Fibroblast of skin of right biceps (primary cell): ENCODE measurements at places on chromosomes 5 and 9.

GRCh38 chr5:40217553-40217952 lies 462.2 kb upstream of the PTGER4 start:
- no peak for DNase-seq

GRCh38 chr5:149881069-149881622 lies 63.4 kb downstream of the PDE6A start:
- DNase-seq: no peak

DNA sequence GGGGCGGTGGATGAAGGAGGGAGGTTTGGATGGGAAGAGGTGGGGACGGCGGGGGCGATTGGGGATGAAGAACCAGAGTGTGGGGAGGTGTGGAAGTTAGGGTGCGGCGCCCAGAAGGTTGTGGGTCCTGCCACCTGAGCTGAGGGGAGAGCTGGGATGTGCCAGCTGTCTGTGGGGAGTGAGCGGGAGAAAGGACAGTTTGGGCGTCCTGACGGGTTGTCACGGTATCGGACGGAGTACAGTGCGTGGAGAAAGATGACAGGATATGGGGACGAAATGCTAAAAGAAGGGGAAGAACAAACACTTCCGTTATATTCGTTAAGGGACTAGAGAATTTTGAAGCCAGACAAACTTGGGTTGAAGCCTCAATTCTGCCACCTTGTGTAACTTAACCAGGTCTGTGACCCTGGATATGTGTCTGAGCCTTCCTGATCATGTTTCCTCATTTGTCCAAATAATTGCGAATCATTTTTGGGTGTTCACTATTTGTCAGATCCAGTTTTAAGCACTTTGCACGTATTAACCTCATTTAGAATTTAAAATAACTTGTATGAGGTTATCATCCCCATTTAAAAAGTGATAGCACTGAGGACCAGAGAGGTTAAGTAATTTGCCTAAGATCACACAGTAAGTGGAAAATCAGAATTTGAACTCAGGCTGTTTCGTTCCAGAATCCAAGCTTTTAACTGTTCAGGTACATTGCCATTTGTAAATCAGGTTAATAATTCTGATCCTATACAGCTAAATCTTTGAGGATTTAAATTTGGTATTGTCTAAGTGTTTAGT lies 689 bp downstream of the CNTRL start:
- no peak for DNase-seq

GRCh38 chr9:129336130-129336528 lies 158.1 kb upstream of the IER5L start:
- DNase-seq: peak; percentile 79

- DNase-seq: no peak
These were observed 49.0 kb upstream of the SARDH start for GRCh38 chr9:133786907-133787753.

DNA sequence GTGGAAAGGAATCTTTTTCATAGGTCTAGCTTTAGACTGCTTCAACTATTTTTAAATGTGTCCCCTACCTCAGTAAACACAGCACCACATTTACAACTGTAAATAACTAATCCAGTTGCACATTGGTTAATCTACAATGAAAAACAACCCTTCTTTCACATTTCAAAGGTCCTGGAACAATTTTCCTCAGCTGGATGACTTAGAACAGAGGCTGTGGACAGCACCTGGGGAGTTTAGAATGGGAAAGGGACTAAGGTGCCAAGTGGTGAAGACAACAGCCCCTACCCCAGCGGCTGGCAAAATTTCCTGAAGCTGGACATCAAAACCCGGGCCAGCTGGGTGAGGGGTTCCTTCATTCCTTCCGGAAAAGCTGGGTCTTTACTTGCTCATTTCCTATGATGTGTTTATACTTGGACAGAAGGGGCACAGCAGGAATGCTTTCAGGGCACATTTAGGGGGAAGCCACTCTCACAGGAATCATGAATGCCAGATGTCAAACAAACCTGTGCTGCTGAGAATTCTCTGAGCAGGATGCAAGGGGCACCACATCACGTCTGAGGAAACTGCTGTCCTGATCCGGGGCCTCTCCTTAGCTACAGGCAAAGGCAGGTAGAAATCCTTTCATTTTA lies 158.3 kb downstream of the NR2F1-AS1 start:
- no peak for DNase-seq

DNA sequence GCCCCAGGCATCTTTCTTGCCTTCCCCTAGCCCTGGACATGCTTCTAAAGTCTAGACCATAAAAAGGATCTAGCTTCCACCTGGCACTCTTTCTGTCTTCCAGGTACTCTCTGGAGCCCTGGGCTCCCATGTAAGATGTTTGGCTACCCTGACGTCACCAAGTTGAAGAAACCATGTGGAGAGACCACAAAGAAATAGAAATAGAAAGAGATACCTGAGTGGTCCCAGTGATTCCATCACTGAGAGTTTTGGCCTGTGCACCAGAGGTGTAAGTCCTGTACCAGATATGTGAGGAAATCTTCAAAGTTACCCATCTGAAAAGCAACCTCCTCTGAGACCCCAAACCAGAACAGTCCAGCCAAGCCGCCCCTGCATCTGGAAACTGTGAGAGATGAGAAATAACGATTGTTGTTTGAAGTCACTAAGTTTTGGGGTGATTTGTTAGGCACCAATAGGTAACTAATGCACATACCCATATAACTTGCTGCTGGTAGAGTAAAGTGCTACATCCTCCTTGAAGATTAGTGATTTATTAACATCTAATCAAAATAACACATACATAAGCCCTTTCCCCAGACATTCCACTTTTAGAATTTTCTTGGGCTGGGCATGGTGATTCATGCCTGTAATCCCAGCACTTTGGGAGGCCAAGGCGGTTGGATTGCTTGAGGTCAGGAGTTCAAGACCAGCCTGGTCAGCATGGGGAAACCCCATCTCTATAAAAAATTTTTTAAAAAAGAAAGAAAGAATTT lies 85.7 kb upstream of the LHFPL2 start:
- DNase-seq: no peak

- DNase-seq: no peak
These were observed 66.4 kb downstream of the NRG2 start for GRCh38 chr5:139976703-139977102.

DNA sequence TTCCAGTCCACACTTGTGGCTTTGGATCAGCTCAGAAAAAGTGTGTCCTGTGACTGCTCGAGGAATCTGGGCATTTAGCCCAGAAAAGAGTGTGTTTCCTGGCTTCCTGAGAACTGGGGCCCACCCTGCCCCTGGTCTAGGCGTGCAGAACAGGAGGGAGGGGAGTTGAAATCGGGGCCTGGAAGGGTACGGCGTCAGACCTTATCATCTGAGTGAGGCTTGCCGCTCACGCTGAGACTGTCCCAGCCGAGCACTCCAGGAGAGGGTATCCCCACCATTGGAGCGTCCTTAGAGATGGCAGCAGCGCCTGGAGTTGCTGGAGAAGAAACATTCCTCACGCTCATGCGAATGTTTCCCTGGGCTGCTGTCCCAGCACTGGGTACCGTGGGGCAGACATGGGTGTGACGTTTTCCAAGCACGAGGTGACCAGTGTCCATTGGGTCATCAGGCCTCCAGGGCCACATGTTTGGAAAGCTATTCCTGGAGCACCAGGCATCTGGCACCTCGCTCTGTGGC lies 22.5 kb downstream of the NEK6 start:
- peak; percentile 88 for DNase-seq

DNA sequence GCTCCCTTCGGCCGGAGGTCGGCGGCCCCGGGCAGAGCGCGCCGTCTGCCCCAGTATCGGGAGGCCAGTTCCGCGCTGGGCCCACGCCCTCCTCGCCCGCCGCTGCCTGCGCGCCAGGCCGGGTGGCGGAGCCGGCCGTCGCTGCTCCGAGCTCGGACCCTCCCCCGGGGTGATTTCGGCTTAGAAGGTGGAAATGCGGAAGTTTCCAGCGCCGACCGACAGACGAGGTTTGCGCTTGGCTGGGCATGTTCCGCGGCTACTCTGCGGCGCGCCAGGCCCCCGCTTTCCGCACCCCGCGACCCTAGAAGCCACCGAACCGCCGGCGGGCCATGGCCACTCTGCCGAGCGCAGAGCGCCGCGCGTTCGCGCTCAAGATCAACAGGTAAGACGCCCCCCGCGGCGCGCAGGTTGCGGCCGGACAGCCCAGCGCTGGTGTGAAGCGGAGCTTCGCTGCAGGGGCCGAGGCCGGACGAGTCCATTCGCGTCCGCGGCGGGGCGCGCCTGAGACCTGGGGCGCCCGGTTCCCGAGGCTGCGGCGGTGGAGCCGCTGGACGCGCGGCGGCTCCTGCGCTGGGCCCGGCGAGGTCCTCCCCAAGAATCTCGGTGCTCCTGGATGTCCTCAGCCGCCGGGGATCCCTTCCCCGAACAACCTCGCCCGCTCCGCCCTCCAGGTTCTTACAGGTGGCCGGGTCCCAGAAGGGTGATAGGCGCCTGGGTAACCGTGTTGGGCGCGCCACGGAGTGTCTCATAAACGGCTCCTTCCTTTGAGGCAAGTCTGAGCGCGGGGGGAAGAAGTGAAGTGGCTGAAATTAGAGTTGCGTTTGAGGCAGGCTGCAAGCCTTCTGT lies at the start of gene DOCK8:
TSS of gene DOCK8 (plus strand) at position 218 of the 846 bp plus-strand sequence. CDS start at position 330, 112 bp downstream.
- peak; percentile 11 for DNase-seq

DNA sequence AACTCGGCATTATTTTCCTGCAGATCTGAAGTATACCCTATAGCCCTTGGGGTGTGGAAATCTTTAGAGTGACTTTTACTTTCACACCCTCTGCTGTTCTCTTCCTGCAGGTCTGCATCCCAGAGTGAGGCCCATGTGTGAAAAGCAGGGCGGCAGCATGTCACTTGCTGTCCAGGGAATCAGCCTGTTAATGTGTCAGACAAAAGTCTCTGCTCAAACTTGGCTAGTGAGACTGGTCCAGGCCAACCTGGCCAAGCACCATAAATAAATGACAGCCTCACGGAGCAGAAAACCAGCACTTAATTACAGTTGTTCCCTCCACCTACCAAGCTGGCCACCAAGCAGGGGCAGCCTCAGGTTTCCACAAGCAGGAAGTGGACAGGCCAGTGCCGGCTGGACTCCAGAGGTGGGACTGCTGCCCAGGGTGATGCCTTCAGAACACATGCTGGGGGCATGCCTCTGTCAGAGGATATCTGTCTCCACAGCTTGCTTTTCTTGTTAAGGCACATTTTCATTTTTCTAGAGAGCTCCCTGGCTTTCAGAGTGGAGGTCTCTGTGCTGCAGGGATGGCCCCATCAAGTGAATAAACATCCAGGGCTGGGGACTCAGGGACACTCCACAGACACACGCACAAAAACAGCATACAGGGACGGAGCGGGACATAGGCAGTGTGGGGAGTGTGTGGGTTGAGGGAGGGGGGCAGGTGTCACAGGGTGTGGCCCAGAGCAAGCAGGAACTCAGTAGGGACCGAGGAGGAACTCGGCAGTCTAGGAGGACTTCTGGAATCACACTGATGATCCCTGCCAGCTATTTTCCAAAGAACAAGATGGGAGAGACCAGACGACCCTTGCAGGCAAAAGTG lies 243.8 kb upstream of the IRX1 start:
- no peak for DNase-seq

DNA sequence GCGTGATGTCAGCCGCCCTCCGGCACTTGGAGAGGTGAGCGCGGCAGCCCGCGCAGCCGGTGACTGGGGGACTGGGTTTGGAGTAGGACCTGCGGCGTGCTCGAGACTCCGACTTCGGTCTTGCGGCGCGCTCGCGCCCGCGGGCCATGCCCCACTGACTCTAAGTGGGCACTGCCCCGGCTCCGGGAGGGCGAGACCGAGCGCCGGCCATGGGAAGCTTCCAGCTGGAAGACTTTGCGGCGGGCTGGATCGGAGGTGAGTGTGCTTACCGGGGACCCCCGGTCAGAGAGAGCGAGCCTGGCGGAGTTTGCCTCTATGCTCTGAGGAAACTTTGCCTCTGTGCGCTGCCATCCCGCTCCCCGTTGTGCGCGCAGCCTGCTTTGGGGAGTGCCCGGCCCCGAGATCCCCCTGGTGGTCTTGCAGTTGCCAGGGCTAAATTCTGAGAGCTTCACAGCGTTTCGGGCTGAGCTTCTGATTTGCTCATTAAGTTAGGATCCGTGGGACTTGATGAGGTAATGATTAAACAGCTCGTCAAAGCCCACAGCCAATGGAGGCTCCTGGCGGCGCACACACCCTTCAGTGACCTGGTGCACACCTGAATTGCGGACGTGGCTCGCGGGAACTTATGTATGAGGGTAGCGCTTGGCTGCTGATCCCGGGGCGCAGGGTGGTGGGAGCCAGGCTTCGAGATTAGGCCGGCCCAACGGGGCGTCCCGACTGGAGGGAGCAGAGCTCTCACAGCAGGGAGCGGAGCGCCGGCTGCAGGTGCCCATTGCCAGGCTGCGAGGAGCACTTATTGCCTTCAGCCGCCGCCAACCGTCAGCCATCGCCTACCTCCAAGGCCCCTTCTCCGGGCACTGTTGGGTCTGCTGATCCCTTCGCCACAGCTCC lies at the start of gene SLC25A48:
TSS of gene SLC25A48 (plus strand) at position 25 of the 891 bp plus-strand sequence. CDS start at position 210, 185 bp downstream.
- DNase-seq: peak; percentile 43

DNA sequence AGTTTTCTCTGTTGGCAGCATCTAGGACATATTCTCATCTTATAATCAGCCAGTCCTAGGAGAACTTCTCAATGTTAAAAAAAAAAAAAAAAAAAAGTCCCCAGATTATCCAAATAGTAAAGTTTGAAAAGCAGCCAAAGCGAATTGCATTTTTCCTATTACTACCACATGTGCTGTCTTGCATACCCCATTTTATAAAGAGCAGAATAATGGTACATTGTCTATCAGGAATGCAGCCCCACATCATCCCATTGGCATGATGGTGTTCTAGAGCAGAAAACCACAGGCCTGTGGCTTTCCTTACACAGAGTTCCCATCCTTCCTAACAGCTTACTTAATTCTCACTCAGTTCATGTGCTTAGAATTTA lies 381.6 kb downstream of the TMEM38B start:
- peak; percentile 99 for DNase-seq

DNA sequence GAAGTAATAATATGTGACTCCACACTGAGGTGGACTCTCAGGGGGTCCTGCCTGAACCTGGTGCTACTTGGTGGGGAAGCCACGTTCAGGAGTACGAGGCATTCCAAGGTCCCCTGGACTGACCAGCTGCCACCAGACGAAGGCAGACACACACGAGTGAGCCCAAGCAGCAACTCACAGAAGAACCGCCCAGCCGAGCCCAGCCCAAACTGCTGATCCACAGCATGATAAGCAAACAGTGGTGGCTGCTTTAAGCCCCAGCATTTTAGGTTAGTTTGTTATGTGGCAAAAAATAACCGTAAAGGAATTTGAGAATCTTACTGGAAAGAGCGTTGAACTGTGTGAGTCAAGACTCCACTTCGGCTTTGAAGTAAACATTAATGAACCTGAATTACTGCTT lies 8.8 kb upstream of the LHX3 start:
- DNase-seq: no peak

GRCh38 chr9:6106711-6107339 lies 91.4 kb upstream of the RANBP6 start:
- DNase-seq: peak; percentile 31

DNA sequence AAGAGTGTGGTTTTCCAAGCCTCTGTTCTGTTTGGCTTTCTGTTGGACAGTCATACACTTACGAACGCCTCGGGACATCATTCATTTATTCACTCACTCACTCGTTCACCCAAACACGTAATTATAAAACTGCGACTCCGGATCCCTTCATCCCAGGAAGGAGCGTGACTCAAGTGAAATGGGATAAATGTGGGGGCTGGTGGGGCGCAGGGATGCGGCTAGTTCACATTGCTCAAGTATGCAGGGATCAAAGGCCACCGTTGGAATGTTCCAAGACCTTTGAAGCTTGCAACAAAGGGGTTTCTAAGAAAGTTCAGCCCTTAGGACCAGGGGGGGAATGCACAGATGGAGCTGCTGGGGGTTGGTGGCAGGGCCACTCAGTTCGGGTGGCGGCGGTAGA lies 64.2 kb downstream of the CFAP77 start:
- peak; percentile 1 for DNase-seq

GRCh38 chr5:132770476-132771159 lies 6.4 kb downstream of the SEPTIN8 start:
- DNase-seq: no peak

GRCh38 chr9:115921301-115921700 lies 232.3 kb upstream of the PAPPA start:
- DNase-seq: peak; percentile 33

GRCh38 chr5:146521403-146522106 lies 5.6 kb upstream of the GPR151 start:
- no peak for DNase-seq
